ENCODE measurements at places on chromosomes 2 and 18.

DNA sequence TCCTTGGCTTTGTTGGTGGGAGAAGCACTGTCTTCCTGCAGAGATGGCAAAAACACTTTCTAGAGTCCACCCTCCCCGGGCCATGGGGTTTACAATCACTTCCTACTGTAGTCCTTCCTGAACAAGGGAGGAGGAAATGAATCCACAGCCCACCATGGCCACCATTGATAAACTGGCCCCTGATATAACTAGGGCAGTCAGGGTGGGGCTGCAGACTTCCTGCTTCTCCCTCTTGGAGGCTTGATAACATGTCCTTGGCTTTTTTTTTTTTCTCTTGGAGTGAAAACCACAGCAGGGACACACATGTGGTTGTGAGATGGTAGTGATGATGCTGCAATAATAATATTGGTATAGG is 437.8 kb downstream of the ZNF521 start:
- no peak for DNase-seq

DNA sequence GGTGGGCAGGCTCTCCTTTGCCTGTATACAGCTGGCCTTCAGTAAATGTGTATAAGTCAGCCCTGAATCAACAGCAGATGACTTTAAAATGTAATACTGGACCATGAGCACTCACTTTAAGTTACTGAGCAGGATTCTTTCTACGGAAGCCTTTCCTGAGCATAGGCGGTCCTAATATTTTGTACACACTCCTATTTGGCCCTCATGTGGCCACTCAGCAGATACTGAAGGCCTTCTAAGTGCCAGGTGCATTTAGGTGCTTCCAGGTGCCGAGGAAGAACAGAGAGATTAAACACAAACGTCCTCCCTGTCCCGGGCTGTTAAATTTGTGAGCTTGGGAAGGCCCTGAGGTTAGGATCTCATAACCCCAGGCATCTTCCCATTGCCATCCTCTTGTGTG is 27.0 kb downstream of the UXS1 start:
- no peak for DNase-seq

- peak; percentile 57 for DNase-seq
Observed at GRCh38 chr2:165408186-165408585, 61.3 kb upstream of the CSRNP3 start.

DNA sequence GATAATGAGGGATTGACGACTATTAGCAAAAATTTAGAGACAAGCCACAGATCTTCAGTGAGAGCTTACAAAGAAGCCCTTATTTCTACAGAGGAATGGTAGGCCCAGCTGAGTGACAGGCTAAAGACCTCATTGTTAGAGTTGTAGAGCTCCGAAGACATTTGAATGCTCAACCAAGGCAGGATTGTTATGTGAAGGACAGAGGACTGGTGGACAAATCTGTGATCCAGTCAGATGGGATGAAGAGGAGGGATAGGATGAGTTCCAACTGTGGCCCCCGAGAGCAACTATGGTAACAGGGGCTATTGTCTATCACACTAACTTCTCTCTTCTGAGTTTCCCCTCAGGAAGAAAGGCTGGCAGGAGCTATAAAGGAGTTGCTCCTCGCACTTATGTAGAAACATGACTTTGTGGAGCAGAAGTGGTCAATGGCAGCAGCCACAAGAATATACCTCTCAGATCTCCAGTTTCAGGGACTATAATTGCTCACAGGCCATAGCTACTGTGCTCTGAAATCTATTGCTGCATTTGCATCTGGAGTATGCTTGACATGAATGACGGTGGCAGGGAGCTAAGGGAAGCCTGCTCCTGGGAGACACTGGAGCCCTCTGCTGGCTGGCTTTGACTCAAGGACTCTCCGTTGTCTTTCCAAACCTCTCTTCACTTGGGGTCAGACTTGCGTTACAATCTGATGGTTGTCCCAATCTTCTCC is 50.3 kb upstream of the GREB1L start:
- peak; percentile 70 for DNase-seq

DNA sequence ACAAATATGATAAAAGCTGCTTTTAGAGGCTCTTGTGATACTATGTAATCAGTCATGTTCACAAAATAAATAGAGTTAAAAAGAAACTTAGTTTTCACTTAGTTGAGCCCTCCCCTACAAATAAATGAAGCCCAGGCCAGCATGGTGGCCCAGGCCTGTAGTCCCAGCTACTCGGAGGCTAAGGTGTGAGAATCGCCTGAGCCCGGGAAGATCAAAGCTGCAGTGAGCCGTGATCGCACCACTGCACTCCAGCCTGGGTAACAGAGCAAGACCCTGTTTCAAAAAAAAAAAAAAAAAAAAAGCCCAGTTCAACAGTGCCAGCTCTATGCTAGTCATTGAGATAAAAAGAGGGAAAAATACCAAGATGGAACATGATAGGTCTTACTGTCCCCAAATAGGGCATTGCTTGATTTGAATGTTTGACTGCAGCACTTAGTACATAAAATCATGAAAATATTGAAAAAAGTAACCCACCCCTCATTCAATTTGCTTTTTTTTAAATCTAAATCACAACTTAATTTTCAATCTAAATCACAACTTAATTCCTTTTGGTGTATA is 1.5 kb downstream of the ASNSD1 start:
- no peak for DNase-seq

- DNase-seq = no peak
Observed at GRCh38 chr2:207970147-207970825, 55.0 kb downstream of the PLEKHM3 start.

DNA sequence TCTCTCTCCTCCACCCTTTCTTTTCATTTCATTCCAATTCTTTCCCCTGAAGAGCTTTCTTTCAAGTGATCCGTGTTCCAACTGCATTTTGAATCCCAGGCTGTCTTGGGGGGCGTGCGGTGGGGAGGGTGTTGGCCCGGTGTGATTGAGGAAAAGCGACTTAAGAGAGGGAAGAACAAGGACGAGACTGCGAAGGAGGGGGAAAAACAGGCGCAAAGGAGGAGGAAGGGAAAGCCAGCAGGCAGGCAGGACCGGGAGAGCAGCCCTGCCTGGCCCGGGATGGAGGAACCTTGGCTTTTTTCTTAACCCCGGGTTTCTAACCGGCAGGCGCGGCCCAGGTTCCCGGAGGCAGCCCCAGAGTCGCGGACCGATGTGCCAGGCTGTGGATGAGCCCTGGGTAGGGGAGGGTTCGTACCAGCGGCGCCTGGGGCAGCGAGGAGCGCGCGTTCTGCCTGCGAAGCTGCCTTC is 1.3 kb downstream of the ADCYAP1 start:
- DNase-seq = no peak

Measured in EH (cell line).